ENCODE measurements at places on chromosomes 16 and 17. TPM values are rescaled to one million over a fixed set of nuclear protein-coding genes. Genes with fewer than 3 reads are reported as not detected.
A peak's percentile ranks its signal among the peaks of the same experiment; 100 is the strongest.

Gene FN3K
- 3.5 TPM for total RNA-seq

Gene C17orf113
- 0.25 TPM for total RNA-seq

Gene AXIN2
- total RNA-seq: 2.1 TPM

GRCh38 chr16:1610071-1610898 is 1.6 kb downstream of the IFT140 start:
- DNase-seq: peak; percentile 73

DNA sequence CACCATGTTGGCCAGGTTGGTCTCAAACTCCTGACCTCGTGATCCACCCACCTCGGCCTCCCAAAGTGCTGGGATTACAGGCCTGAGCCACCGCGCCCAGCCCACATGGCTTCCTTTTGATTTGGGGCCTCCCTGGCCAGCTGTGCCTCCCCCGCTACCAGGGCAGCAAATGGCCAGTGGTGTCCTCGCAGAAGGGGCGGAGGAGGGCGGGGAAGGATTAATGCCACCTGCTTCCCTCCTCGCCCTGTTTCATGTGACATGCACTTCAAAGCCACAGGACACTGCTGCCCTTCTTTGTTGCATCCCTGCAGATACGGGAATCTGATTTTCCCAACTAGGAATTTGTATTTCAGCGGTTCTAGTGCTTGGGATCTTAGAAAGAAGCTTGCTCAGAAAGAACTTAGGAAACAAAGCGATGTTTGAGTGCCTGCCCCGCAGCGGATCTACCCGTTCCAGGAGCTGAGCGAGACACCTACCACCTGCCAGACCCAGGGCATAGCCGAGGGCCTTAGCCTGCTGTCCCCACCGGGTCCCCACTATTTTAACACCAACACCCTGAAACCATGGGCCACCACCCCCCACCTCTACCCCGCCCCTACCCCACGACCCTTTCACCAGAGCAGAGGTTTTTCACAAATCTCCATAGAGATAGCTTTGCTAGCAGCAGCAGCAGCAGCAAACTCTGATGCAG is 37.7 kb upstream of the CCDC182 start:
- DNase-seq: no peak

DNA sequence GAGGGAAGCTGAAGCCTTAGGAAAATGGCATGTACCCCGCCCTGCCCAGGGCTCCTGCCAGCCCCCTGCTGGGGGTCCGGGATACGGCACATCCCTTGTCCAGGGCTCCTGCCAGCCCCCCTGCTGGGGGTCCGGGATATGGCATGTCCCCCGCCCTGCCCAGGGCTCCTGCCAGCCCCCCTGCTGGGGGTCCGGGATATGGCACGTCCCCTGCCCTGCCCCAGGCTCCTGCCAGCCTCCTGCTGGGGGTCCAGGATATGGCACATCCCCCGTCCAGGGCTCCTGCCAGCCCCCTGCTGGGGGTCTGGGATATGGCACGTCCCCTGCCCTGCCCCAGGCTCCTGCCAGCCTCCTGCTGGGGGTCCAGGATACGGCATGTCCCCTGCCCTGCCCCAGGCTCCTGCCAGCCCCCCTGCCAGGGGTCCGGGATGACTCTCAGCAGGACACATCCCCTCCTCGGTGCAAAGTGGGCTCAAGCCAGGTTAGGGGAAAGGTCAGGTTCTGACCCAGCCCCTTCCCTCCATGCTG is 43.2 kb downstream of the RPH3AL start:
- DNase-seq: peak; percentile 85

GRCh38 chr16:56637814-56638750 is at the start of gene MT1A:
Gene MT1A, plus strand, starts transcription at chr16:56638666. Its CDS starts 73 bp downstream, at chr16:56638739.
- no peak for DNase-seq

GRCh38 chr17:64950871-64951270 is 31.6 kb upstream of the LRRC37A3 start:
- DNase-seq: no peak
